ENCODE measurements at places on chromosomes 16 and 17.

- no peak for DNase-seq
These were observed 65.8 kb upstream of the RPH3AL start for GRCh38 chr17:418421-418751.

DNA sequence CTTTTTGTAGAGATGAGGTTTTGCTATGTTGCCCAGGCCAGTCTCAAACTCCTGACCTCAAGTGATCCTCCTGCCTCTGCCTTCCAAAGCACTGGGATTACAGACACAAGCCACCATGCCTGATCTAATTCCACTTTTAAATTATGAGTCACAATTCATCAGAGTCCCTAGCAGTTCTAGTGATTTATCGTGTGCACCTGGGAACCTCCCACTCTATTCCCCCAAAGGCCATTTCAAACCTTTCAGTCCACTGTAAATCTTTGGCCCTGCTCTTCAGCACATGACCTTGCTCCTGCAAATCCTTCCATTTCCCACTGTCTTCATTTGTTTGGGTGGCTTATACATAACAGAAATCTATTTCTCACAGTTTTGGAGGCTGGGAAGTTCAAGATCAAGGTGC, 73.0 kb downstream of the HS3ST2 start:
- no peak for DNase-seq

DNA sequence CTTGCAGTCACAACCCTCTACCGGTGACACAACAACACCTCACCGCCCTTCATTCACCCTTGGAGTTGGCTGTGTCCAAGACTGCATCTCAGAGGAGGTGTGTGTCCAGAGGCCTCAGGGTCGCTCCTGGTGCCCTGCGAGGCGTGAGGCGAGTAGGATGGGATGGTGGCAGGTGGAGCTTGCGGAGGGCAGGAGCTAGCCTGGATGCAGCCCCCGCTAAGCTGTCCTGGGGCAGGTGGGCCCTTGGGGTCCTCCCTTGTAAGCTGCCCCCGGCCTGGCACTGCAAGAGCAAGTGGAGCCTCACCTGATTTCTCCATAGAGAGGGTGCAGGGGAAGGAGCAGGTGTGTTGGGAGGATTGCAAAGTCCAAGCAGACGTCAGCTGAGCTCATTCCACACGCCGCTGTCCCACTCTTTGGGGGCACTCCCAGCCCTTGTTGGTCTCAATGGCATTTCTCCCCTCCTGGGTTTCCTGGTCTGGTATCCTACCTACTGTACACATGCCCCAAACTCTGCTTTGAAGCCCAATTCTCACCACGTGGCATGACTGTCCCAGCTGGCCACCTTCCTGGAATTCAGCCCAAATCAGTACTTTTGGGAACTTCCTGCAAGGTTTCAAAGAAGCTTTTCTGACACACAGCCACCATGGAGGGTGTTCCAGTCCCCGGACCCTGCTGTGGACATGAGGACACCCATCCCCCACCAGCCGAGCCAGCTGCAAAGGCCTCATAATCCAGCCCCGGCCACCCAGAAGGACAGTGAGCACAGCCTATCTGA, 18.1 kb upstream of the ICAM2 start:
- DNase-seq = no peak

GRCh38 chr17:8412089-8412488, 14.5 kb upstream of the RNF222 start:
- no peak for DNase-seq

DNA sequence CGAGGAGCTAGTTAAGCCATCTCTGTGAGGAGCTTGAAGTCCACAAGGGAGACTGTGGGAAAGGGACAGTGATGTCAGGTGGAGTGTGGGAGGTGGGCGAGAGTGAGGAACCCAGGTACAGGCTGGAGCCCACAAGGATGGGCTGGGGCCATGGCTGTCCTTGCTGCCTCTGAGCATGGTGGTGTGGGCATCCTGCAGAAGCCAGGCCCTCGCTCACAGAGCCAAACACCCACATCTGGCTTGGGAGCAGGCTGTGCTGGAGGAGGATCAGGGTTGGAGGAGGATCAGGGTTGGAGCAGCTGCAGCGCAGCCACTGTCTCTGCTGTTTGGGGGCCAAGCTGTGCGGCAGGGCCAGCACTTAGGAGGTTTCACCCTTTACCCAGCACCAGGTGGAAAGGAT, 58.2 kb upstream of the ENPP7 start:
- DNase-seq = no peak

GRCh38 chr16:81251871-81252270, 13.4 kb downstream of the BCO1 start:
- DNase-seq = no peak

DNA sequence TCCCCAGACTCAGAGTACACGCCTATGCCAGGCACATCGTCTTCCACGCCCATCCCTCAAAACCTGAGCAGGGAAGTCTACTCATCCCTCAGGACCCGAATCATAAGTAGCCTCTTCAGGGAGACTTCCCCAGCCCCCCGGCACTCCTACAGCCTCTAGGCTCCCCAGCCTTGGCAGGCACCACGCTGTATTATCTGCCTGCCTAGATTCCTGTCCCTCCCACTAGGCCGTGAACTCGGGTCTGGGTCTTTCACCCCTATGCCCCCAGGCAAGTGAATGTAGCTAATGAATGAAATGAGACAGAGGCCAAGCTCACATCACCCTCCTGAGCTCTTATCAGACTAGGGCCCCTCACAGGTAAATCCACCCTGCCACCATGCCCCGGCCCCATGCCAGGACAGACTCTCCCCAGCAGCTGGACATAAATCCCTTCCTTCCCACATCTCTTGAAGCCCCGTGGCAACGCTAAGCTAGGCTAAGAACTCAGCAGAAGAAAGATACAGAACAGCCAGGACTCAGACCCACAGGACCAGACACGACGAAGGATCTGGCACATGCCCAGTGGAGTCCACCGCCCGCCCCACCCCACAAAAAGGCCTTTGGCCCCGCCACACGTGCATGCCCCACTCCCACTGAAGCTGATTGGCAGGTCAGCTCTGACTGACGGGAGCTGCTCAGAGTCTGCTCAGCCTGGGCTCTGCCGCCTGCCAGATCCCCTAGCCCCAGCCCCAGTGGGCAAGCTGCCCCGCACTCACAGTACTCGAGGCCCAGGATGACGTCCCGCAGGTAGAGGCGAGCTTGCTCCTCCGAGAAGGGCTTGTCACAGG, 13.0 kb downstream of the CAMKK1 start:
- no peak for DNase-seq
